ENCODE measurements at places on chromosomes 12 and 14.

DNA sequence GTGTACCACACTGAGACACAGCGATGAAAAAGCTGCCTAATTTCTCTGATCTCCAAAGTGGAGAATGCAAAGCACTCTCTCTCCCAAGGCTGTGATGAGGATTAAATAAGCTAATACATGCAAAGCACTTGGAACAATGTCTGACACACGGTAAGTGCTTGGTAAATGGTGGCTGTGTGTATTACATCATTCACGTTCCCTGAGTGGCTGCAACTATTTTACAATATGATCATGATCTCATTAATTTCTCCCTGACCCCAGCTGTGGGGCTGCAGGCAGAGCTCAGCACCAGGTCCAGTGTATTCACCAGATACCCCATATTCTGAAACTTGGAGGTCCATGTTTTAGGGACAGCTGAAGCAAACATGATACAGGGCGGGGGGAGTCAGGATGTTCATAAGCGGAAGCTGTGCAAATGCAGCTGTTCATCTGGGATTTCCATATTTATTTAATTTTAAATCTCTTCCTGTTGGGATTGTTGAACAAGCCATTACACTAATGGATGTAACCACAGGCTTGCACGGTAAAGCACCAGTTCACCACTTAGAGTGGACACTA, 106.4 kb downstream of the CCDC60 start:
- no peak for DNase-seq

DNA sequence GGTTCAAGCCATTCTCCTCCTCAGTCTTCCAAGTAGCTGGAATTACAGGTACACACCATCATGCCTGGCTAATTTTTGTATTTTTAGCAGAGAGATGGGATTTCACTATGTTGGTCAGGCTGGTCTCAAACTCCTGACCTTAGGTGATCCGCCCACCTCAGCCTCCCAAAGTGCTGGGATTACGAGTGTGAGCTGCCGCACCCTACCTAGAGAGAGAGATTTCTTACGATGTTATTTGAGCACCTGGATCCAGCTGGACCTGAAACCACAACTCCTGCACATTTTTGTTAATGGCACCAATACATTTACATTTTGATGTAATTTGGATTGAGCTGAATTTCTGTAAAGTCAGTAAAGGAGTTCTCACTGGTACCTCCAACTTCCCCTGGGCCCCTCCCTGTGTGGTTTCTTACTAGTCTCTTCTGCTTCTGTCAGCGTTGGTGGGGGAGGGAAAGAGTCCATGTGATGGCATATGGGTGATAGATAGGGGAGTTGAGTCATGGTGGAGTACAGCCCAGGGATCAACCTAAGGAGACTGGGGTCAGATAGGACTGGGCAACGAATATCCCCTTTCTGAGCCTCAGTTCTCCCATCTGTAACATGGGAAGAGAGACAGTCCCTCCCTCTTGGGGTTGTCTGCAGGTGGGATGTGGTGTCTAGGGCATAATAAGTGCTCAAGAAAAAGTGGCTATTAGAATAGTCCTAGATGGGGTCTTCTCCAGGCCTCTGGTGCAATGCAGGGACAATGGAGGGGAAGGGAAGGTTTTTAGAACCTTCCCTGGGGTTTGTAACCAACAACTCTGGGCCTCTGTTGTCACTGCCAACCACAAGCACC, 83.3 kb upstream of the MED13L start:
- no peak for DNase-seq

DNA sequence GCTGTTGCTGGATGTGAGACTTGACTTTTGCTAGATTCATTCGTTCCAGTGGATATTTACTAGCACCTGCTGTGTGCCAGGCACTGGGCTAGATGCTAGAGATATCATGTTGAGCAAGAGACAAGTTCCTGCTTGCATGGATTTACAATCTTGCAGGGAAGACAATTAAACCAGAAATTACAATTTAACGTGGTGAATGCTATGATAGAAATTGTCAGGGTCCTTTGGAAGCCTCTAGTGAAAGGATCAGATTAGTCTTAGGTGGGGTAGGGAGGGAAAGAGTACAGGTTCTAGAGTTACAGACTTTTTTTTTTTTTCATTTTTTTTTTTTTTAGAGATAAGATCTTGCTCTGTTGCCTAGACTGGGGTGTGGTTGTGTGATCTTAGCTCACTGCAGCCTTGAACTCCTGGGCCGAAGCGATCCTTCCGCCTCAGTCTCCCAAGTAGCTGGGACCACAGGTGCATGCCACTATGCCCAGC, 36.7 kb downstream of the SPATS2 start:
- DNase-seq, result no peak

DNA sequence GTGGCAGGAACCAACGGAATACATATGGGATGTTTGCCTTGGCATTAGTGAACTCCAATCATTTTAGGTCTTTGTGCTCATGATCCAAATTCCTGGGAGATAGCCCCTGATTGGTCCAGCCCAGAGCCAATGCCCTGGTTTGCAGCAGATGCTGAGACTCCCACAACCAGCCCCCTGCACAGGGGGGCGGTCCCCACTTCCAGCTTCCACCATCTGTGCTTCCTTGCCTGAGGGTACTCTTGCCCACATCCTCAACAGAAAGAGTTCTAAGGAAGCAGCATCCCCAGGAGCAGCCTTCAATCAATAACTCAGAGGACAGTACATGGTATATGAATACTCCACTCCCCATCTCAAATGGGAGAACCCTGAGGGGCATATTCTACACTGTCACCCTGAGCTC, 39.7 kb upstream of the FICD start:
- no peak for DNase-seq

DNA sequence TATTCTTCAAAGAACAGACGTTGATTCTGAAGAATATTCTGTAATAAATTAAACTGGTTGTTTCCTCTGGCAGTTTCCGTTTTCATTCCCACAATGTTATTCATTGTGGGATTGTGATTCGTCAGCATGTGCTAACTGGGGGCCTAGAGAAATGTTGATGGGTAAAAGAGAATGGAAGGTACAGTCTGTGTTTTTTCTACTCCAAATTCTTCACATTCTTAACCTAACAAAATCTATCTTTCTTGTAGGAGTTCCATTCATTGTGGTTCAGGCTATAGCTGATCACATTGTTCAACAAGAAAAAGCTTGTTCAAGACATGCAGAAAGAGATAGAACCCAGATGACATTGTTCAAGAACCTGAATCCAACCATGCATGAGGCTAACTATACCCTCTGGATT, 5.9 kb downstream of the CD163 start:
- DNase-seq, result no peak

GRCh38 chr14:59852350-59852749, 18.2 kb downstream of the RTN1 start:
- no peak for DNase-seq

DNA sequence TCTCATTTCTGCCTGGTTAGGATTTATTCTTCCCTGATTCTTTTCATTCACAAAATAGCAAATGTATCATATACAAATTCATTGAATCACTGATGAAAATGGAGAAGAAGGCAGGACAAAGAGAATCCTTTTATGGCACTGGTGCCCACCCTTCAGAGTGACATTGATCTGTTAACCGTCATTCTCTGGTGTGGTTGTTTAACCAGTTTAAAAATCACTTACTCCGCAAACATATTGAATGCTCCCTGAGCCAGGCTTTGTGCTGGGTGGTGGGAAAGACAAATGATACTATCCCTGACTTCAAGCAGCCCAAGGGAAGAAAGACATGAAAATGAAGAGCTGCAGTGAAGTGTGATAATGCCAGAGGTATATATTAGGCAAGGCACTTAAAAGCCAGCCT, 187.5 kb upstream of the SLC38A2 start:
- peak; percentile 11 for DNase-seq

GRCh38 chr12:124920353-124920935, 6.0 kb upstream of the UBC start:
- DNase-seq, result peak; percentile 60

- DNase-seq, result no peak
Observed at GRCh38 chr12:52019113-52019770, 12.5 kb downstream of the TAMALIN start.

- no peak for DNase-seq
Observed at GRCh38 chr14:105582639-105583038, 56.3 kb downstream of the TMEM121 start.

DNA sequence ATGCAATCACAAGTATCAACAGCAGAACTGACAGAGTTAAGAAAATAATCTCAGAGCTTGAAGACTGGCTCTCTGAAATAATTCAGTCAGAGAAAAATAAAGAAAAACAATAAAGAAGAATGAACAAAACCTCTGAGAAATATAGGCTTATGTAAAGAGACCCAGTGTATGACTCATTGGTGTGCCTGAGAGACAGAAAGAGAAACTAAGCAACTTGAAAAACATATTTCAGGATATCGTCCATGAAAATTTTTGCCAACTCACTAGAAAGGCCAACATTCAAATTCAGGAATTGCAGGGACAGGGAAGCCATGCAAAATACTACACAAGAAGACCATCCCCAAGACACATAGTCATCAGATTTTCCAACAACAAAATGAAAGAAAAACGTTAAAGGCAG, 56.2 kb downstream of the APOBEC1 start:
- no peak for DNase-seq

GRCh38 chr12:77179515-77179914, 114.1 kb upstream of the E2F7 start:
- peak; percentile 53 for DNase-seq

DNA sequence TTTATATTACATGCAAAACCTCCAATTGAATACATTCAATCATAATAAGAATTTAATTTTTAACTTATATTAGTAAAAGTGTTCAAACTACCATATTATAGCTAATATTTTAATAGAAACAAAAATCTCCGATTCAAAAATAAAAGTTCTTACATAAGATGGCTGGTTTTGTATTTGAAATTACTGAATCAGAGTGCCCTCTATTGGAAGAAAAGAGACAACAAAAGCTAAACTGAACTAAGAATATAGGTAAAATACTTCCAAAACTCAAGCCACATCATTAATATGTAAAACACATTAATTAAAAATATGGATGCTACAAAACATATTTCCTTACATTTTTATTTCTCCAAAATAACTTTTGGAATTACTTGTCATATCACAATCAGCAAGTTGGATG, 120.3 kb downstream of the GARIN6 start:
- DNase-seq, result no peak

DNA sequence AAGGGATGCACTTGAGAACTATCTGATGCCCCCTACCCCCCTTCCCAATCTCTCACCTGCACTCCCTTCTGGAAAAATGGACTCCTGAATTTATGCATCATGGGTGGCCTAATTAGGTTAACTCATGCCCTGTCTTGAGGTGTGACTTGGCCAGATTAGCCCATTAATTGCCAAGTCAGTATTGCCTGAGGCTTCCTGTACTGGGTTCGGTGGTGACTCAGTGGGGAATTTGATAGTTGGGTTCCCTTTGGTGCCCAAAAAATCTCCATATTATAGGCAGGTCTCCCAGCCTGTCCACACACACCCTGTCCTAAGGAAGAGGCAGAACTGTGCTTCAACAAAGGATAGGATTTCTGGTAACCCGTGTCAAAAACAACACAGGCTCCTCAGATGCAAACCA, 146.1 kb downstream of the CHST11 start:
- no peak for DNase-seq

- DNase-seq, result no peak
Observed at GRCh38 chr12:27213304-27213703, 30.8 kb upstream of the STK38L start.

DNA sequence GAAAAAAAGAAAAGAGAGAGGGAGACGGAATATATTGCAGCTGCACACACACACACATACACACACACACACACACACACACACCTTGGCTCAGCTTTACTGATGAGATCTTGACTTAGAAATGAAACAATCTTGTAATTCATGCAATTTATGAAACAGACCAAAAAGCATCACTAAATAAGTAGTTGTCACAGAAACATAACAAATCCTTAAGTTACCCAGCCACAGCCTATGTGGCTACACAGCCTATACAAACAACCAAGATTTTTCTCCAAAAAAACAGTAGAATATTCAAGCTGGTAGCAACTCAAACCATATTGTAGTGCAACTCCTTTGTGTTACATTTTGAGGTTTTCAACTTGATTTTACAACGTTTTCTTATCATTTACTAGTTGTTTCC, 37.9 kb upstream of the GNG2 start:
- DNase-seq, result no peak

GRCh38 chr14:58731465-58732293, 93.9 kb downstream of the DACT1 start:
- DNase-seq, result no peak

DNA sequence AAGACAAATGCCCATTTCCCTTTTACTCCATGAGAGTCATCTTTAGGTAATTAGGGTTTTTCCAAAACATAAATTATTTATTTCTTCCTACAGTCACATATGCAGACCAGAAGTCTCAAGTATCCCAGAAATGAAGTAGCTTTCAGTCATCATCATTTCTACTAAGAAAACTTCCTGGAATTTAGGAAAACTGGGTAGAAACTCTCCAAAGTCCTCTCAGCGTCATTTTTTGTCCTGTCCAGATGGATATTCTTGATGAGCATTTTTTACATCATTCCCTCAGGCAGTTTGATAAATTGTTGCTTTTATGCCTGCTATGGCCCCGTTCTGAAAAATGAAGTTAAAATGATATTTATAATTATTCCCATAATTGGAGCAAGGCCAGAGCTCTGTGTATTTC, 93.9 kb upstream of the DCN start:
- DNase-seq, result no peak

- no peak for DNase-seq
Observed at GRCh38 chr14:79404874-79405511, 806.3 kb downstream of the DIO2 start.

DNA sequence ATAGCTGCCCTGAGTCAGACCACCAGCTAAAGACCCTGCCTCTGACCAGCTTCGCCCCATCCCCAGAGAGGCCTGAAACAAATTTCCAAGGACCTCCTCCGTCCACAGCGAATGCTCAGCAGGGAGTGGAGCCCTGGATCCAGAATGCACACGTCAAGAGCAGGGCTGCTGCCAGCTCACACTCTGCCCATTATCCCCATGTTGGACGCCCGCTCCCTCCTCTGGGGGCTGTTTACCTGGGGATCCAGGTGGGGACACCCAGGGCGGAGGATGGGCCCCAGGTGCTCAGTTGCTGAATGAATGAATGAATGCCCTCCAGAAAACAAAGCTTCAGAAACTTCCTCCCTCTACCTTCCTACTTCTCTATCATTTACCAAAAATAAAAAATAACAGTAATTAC, 18.1 kb downstream of the BCL11B start:
- no peak for DNase-seq

DNA sequence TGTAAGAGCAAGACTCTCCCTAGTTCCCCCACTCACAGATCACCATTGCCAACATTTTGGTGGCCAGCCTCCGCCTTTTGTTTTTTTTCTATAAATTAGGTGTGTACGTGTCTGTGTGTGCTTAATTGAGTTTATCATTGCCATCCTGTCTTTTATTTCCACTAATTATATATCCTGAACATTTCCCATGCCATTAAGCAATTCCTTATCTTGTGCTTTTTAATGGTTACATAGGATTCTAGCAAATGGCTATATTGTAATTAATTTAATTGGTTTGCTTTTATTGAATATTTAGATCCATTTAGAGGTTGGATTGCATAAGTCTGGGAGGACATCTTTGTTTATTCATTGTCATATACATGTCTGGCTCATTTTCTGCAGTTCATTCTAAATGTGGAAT, 107.3 kb upstream of the RTL1 start:
- no peak for DNase-seq

Data from ELF-1 (cell line).